Activated CD8-positive, alpha-beta memory T cell treated with anti-CD3 and anti-CD28 coated beads, Interleukin-2, amount 50 U/mL, for 48 hours (primary cell): ENCODE measurements at places on chromosomes 16 and 17.

DNA sequence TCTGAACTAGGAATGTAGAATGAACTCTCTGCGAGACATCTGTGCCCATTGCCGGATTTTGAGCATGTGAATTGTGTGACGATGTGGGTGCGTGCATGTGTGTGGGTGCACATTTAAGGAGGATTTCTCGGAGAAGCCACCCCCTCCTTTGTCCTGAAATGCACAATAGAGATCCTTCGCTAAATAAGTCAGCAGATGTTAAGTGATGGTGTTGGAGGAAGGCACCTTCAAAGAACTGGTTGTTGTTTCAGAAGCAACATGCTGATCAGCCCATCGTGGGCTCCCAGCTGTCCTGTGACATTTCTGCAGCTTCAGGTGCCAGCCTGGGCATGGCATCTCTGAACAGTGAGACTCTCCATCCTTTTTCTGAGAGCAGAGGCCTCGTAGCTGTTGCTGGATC, 194.9 kb downstream of the MSI2 start:
- no peak for DNase-seq

- DNase-seq: no peak
Measured at GRCh38 chr17:28053044-28053670, 10.7 kb downstream of the NLK start.

- DNase-seq: no peak
Measured at GRCh38 chr16:35352431-35352830, 1893.0 kb downstream of the TP53TG3F start.

DNA sequence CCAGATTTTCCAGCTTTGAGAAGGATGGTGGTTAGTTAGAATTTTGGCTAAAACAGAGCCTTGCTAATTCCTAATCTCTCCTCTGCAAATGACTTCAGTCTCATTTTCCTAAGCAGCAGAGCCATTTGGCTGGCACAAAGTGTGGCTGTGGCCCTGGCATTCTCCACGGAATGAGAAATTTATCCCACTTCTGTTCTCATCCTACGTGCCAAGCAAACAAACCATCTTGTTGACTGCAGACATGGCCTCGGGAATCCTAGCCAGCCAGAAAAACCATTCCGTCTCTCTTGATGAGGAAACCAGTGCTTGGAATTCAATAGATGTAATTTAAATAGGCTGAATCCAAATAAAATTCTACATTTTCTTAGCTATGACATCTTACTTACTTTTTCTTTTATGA, 34.1 kb upstream of the ELAC2 start:
- DNase-seq: no peak

DNA sequence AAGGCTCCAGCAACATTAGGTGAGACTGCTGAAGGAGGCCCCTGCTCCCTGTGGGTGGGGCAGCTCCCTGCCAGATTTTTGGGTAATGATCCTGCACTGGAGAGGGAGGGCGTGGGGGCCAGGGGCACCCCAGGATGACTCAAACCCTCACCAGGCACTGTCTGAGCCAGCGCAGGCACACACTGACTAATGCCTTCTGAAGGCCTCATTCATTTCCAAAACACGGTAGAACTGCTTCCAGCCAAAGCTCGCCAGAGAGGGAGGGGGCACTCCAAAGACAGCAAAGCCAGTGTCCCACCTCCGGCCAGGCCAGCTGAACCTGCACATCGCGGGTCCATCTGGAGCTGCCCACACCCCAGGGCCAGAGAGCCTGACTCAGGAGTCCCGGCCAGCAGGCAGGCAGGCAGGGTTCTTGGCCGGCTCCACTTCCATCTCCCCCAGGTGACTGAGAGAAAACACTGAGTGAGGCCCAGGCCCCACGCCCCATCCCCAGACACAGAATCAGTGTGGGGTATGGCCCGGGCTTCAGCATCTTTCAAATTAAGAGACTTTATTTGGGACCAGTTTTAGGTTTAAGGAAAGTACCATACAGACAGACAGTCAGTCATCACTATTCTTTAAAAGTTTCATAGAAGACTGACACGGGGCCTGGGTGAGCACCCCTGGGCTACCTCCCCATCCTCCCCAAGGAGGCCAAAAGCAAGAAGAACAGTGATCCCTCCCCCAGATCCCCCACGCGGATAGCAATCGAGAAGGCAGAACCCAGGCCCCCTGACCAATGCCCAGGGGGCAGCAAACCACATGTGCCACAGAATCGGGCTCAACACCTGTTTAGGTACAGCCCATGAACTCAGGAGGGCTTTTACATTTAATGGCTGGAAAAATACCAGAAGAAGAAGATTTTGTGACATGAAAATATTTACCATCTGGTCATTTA, 2.3 kb downstream of the PIEZO1 start:
- peak; percentile 85 for DNase-seq

- no peak for DNase-seq
Measured at GRCh38 chr17:34283571-34283970, 2.0 kb upstream of the CCL11 start.

- no peak for DNase-seq
Measured at GRCh38 chr16:48907906-48908634, 298.1 kb upstream of the N4BP1 start.

DNA sequence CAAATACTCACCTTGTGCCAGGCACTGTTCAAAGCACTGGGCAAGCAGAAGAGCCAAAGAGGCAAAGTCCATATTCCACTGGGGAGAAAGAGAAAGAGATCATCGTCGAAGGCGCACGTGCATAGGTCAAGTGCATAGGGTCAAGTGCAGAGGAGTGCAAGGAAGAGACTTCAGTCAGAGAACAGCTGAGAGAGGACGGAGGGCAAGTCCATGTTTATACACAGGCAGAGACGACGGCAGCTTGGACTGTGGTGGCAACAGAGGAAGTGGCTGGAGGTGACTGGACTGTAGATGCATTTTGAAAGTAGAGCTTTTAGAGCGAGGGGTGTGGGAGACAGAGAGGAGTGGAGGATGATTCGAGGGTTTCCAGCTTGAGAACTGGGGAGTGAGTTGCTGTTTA, 74.7 kb upstream of the SDK2 start:
- DNase-seq: no peak

GRCh38 chr16:67241008-67241900, 6.0 kb downstream of the FHOD1 start:
- no peak for DNase-seq

DNA sequence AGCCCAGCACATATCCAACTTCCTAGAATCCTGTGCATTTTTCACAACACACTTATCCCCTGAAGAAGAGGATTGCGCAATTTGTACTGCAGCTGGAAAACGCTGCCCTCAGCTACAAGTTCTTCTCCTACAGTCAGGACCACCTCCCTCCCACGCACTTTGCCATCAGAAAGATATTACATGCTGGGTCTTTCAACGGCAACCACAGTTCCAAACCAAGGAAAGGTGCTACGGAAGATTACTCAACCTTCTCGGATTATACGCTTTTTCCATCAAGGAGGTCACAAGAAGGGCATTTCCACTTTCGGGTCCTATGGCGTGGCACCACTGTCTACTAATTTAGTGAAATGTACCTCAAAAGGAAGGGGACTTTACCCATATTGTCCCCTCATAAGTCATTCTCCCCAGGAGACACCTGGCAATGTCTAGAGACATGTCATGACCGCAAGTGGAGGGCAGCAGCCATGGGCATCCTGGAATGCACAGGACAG, 35.2 kb downstream of the USP7 start:
- DNase-seq: peak; percentile 64

DNA sequence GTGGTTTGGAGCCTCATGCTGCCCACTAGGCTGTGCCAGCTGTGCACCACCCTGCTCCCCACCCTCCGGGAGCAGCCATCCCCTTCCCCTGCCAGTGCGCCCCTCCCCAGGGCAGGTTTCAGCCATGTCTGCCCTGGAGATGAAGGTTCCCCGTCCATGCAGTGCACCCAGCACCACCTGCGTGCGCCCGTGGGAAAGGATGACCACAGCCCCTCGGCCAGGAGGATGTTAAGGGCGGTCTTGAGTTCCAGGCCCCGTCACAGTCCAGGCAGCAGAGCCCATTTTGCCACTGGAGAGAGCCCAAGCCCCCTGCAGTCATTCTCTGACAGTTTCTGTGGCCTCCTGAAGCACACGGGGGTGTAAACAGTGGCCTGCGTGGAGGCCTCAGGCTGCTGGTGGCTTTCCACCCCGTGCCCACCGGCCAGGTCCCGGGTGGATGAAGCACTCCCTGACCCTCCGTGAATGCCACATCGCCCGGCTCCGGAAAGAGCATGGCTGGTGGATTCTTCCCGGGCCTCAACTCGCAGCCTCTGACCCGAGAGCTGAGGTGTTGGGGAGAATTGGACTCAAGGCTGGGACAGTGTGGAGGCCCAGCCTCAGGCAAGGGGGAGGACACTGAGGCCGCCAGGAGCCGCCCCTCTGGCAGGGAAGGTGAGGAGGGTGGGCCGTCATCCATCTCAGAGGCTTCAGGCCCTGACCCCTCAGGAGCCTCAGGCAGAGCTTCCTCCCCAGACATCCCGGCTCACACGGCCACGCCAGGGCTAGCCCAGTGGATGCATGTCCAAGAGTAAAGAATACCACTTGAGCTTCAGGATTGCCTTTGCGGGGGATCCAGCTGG, 69.7 kb upstream of the CHMP6 start:
- no peak for DNase-seq

GRCh38 chr16:84714028-84714427, 14.2 kb downstream of the USP10 start:
- peak; percentile 46 for DNase-seq

DNA sequence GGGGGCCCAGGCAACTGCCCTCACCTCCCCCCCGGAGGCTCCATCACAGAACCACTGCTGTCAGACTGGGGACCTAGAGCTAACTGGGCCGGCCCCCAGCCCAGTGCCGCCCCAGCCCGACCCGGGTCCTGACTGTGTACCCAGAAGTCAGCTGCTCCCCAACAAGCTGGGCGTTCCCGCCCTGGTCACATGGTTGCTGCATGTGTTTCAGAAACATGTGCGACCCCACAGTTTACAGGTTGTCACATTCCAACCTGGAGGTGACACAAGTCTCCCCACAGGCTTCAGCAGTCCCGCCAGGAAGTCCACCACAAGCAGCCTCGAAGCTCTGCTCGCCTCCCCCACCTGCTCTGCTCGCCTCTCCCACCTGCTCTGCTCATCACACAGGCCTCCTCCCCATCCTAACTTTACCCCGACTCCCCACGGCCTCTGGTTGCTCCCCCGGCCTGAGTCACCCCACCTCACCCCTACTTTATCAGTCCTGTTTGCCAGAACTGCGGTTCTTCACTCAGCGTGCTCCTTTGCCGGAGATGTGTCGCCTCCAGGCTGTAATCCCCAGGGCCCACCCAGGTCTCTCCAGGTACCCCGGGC, 968 bp downstream of the MRPL28 start:
- DNase-seq: no peak

DNA sequence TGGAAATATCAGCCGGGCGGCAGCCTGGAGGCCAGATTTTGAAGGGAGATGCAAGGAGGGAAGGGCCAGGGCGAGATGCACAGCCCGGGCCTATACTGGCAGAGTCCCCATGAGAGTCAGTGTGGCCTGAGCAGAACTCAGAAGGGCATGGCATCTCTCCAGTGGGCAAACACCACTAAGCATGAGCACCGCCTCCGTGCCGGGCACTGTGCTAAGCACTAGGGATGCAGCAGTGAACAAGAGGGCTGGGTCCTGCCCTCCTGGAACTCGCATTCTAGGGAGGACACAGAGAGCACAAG, 33.5 kb downstream of the TK2 start:
- no peak for DNase-seq

GRCh38 chr17:75105126-75106080, 4.4 kb upstream of the ARMC7 start:
- DNase-seq: no peak

- DNase-seq: no peak
Measured at GRCh38 chr16:50496990-50497389, 51.2 kb upstream of the NKD1 start.

- no peak for DNase-seq
Measured at GRCh38 chr16:72129976-72130656, 36.5 kb downstream of the DHX38 start.

DNA sequence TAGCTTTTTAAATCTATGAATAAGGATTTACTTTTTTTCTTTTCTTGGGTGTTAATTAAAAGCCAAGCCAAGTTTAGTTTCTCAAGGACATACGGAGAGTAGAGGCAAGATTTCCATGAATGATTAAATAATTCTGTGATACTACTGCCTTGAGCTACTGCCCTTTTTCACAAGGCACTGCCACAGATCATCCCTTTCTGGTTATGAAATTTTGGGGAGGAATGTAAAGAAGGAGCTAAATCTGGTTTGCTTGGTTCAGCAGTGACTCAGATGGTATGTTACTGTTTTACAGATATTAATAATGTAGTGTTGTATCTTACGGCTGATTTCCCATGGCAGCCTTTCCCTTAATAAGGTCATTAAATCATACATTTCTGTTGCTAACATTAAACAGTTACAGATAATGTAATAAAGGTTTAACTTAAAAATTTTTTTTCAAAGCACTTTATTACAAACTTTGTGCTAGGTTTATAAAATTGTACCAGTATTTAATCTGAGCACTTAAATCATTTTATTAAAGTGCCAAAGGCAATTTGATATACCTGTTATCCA, 2.6 kb downstream of the WSB1 start:
- no peak for DNase-seq

GRCh38 chr16:8044796-8045195, 545.5 kb downstream of the TMEM114 start:
- DNase-seq: no peak

DNA sequence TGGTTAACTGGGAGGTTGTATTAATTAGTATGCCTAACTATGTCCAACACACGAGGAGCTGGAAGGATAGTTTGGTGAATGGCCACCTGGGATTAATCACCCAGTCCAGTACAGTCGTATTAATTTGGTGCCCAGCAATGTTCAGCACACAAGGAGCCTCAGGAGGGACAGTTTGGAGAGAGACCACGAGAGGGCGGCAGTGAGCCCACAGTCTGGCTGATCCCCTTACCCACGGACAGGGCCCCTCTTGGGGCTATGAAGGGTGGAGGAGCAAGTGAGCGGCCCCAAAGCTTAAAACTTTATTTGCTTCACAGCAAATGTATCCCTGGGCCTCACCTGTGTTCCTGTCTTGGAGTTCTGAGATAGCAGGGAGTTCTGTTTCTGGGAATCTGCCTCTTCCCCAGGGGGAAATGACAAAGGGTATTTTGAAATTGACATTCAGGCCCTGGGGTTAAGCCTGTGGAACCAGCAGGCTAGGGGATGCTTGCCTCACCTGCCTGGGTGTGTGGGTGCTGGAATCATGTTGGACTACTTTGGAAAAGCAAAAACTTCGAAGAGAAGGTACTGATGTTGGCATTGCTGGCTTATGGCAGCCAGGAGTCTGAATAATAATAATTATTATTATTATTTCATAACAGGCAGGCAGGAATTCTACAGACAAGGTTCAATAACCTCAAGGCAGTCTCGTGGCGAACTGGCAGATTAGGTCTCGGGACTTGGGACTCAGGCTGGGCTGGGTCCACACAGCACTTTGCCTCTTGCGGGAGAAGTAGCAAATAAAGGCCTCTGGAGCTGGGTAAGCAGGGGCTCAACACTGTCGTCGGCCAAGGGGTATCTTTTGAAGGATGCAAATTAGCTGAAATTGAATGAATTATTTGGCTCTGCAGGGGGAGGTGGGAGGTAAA, 227.6 kb upstream of the ASIC2 start:
- DNase-seq: peak; percentile 83

DNA sequence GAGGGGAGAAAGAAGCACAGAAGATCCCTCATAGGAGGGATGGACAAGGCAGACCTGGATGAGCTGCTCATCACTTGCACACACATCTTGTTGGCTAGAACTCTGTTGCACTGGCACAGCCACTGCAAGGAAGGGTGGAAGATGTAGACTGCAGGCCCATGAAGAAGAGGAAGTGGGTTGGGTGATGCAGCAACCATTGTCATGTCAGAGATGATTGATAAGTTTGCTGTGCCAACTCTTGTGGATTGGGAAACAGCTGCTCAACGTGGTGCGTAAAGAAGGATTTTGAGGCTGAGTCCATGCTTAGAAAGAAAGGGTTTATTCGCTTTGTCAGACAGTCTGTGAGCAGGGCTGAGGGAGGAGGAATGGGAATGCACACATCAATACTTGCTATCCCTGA, 161.4 kb upstream of the MPHOSPH6 start:
- no peak for DNase-seq
